ENCODE measurements at places on chromosomes 1 and 21.

DNA sequence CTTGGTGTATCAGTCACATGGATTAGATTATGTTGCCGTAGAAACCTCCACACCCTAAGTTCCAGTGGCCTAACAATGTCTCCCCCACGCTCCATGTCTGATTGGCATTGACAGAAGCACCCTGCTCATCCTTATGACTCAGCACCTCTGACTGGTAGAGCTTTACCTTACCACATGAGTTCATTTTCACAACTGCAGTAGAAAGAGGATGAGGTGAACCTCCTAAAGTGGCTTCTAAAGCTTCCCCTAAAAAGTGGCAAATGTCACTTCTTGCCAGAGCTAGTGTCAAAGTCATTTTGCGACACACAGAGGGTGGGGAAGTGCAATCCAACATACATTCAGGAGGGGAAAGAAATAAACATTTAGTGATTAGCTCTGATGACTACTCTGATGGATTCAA lies 30.6 kb upstream of the LYPD8 start:
- DNase-seq = no peak

GRCh38 chr1:45260244-45260643 lies 53.8 kb upstream of the ZSWIM5 start:
- DNase-seq = no peak

GRCh38 chr1:22570140-22570909 lies 7.0 kb downstream of the EPHA8 start:
- no peak for DNase-seq

- DNase-seq = no peak
Observed at GRCh38 chr1:5142389-5142788, 488.0 kb downstream of the AJAP1 start.

DNA sequence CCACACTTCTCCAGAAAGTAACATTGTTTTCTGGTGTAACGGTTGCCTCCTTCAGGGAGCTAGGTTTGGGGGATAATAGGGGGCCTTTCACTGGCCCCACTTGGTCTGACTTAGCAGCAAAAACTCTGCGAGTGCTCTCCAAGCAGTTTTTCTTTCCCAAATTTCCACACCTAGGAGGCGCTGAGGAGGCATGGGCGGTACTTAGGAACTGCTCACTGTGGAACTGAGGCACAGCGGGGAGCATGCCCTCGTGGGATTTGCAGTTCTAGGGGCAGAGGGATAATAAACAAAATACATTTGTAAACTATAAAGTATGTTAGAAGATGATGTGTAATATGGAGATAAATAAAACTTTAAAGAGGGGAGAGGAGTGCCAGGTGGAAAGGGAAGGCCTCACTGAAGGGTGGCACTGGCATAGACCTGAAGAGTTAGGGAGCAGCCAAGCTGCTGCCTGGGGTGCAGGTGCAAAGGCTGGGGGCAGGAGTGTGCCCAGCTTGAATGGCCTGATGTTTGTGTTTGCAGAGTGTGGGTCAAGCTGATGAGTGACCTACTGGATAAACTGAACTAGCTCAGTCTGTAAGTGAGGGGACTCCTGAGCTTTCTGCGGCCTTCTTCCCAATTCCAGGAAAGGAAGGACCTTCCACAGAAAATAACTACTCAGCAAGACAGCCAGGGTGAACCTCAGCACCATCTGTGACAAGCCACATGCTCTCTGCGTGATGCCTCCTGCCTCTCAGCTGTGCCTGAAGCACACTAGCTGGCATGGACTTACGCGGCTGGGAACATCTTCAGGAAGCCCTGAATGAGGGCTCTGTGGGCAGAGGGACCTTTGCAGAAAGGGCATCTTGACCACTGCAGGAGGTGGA lies 1.9 kb downstream of the EPHX1 start:
- no peak for DNase-seq

DNA sequence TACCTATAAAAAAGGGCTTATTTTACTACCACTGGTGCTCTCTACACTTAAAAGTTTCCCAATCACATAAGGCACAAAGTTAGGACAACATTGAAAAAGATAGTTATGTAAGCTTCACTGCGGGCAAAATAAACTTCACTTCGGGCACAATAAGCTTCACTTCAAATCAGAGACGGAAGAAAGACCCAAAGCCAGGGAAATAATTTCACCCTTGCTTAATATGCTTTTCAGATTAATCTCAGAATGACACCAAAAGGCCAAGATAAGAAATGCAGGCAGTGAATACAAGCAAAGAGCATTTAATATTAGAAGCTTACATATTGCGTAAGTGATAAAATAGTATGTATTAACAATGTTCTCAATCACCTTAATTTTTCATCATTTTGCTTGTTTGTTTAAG lies 444.2 kb downstream of the SETD4 start:
- no peak for DNase-seq

DNA sequence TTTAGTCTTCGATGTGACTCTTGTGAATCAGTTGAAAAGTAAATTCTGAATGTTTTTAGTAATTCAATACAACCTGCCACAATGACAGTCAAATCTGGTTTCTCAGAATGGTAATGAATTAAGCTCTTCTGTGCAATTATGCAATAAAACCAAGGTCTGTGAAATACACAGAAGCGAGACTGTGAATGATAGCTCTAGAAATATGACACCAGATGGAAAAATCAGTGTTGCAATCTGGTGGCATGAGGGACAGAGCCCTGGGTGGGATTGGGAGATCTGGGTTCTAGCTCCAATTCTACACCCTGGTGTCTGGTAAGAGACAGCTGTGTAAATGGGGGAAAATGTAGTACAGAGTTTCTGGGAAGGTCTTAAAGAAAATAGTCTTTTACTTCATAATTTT lies 586.4 kb upstream of the ZRANB2 start:
- DNase-seq = no peak

DNA sequence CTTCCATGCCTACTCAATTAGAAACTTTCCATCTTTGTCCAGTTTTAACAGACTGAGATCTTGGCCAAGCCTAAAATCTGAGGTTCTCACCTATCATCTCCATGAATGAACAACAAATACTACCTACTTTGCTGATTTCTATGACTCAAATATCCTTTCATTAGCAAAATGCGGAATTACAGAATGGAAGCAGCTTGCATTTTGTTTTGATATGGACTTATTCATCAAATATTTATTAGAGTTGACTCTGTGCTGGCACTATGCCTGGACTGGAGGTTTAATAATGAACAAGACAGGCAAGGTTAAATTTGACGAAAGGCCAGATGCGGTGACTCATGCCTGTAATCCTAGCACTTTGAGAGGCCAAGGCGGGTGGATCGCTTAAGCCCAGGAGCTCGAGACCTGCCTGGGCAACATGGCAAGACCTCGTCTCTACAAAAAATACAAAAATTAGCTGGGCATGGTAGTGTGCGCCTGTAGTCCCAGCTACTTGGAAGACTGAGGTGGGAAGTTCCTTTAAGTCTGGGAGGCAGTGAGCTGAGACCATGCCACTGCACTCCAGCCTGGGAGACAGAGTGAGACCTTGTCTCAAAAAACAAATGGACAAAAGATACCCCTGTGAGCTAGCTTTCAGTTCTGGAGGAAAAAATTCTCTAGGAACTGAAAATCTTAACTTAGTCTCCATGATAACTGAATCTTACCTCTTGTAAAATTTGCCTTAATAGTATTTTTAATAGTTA lies 29.4 kb upstream of the SOD1 start:
- DNase-seq = no peak

GRCh38 chr1:172135978-172136610 lies 284.4 kb upstream of the C1orf105 start:
- DNase-seq = no peak

DNA sequence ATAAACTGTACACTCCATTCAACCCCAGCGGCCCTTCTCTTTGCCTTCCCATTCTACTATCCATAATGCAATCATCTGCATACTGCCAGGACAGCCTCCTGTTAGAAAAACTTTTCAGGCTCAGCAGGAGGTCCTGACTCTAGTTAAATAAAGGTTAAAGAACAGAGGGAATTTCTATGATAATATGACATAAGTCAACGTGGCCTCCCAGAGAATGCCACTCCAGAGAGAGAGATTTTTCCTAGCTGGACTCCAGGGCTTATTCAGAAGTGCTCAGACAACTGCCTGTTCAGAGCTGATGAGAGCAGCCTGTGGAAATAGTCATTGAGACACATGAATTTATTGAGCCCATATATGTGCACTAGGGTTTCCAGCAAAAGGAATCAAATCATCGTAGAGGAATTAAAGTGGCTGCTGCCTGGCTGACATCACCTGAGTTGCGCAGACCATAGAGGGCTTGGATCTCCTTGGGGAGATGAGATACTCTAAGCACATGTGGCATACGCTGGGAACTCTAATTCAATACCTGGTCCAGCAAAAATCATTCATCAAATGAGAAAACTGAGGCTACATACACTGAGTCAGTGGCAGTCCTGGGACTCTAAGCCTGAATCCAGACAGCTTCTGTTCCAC lies 736.2 kb downstream of the PTPRU start:
- DNase-seq = no peak

DNA sequence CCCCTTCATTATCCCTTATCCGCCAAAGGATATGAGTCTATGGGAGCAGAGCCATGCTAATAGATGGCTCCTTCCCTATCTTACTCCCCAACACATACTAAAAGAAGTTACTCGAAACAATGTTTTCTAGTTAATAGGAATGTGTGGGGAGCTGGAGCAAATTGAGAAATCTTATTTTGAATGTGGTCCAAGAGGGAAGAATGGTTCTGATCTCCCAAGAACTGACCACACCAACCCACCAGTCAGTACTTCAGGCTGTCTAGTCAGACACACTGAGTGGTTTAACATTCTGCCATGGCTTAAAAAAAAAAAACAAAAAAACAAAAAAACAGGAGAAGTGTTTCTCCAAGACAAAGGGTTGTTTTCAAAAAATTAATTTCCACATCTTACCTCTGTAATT lies 31.5 kb upstream of the DNASE2B start:
- DNase-seq = no peak

GRCh38 chr1:76870037-76870436 lies 2.8 kb downstream of the ST6GALNAC5 start:
- no peak for DNase-seq

GRCh38 chr1:233045588-233045987 lies 95.2 kb downstream of the NTPCR start:
- DNase-seq = no peak

DNA sequence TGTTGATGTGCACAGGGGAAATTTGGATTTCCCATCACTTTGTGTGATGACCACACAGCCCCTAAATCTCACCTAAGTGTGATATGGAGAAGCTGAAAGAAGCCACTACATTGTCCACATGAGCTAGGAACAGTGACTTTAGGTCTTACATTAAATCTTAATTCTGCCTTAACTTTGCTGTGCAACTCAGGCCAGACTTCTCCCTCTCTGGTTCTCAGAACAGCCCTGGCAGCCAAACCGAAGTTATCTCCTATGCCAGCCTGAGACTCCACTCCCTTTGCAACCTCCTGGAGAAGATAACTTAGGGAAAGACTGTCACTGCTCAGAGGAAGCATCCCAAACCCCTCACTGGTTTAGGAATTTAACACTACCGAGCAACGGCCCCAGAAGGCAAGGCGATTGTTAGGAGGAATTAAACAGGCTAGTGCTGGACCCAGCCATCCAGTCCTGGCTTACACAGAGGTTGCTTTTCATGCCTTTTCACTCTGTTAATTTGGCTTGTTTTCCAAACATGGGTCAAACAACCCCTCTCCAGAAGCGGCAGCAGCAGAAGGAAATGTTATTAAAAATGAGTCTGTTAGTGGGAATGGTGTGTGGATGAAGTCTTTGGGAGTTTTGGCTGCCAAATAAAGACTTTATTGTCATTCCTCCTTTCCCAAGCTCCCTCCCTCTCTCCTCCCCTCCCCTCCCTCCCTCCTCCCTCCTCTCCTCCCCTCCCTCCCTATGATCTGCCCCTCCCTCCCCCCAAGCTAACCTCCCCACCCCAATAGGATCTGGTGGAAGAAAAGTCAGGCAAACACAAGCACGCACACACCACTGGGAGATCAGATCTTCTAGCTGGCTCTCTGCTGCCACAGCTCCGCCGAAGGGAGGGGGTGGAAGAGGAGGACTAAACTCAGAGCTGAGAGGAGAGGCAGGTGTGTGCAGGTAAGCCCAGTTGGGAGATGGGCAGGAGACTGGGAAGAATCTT lies at the start of gene PRELP:
TSS of gene PRELP (plus strand) at position 795 of the 970 bp plus-strand sequence. CDS start 7,379 bp downstream, outside the sequence.
- DNase-seq = no peak
